ENCODE measurements at places on chromosomes 5 and 9.

GRCh38 chr5:7848296-7848695 is 2.6 kb downstream of the CFAP90 start:
- DNase-seq: no peak

GRCh38 chr5:142881784-142882126 is 111.6 kb downstream of the ARHGAP26 start:
- DNase-seq: no peak

DNA sequence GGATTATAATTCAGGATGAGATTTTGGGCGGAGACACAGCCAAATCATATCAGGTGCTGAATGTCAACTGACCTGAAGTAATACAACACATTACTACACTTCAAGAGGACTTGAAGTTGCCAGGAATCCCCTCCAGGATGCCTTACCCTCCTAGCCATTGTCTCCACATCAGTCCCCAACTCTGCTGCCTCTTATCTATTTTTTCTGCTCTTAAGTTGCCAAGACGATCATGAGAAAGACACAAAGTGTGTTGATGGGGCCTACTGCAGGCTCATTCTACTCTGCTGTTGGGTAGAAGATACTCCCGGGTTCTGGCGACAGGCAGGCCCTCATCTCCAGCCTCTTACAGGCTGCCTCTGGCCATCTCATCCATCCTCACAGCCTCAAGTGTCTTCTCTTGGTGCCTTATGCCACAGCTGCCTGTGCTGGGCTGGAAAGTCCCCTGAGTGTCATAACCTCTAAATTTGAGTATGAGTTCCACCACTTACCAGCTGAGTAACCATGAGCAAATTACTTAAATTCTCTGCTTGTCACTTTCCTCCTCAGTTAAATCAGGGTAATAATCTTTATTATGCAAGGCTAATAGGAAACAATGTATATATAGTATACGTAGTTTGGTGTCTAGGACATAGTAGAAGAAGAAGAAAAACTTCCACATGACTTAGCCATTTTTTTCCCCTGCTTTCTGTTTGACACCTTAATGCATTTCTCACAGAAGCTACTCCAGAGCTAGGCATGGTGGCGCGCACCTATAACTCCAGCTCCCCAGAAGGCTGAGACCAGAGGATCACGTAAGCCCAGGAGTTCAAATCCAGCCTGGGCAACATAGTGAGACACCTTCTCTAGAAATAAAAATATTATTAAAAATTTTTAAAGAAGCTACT is 73.0 kb upstream of the SNX2 start:
- no peak for DNase-seq

- no peak for DNase-seq
These were observed 43.6 kb upstream of the KDM4C start for GRCh38 chr9:6714176-6714575.

DNA sequence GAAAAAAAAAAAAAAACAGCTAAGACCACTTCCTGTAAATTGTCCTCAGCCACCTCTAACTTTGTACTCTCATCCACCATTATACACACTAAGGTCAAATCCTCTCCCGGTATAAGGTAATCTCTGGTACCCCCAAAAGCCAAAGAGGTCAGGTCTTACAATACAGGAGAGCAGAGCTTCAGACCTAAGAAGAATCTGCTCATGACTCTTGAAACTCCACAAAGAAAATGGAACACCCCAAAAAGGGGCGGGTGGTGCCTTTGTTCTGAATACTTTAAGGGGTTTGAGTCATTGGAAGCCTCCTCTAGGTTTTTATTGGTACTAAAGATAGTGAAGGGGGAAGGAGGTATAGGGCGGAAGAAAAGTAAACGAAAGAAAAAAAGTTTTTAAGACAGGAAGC is 69.8 kb downstream of the COL15A1 start:
- DNase-seq: no peak

Data from amniotic stem cell (primary cell).